ENCODE measurements at places on chromosomes 7 and 10. TPM values are rescaled to one million over a fixed set of nuclear protein-coding genes. Genes with fewer than 3 reads are reported as not detected.

LARP4B gene
- 37.8 TPM for total RNA-seq

SLF2 gene
- 31.4 TPM for total RNA-seq

UCN3 gene
- not detected for total RNA-seq

ADAP1 gene
- total RNA-seq = 3.5 TPM

OPALIN gene
- not detected for total RNA-seq

DNA sequence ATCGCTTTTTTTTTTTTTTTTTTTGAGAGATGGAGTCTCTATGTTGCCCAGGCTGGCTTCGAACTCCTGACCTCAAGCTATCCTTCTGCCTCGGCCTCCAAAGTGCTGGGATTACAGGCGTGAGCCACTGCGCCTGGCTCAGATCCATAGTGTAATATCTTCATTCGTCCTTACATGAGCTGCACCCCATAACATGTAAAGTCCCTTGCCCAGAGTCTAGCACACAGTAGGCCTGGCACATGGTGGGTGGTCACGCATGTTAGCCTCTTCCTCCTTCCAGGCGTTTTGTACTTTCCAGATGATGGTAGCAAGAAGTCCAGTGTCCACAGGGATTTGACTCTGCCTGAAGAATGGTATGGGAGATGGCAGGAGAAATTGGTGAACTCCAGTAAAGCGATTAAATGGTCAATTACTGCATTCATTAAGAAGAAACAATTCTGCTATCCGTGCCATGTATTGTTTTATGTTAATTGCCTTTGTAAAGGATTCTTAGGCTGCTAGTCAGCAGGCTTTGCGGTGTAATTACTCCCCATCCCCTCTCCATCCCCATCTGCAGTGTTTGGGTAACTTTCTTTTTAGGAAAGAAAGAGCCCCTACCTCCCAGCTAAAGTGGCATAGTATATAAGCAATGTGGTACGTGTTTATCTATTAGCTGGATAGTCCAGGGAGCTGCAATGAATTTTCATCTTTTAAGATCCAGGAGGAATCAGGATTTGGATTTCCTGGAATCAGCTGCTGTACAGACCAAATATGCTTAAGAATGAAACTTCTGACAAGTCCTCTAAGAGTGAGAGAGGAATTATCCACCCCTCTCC is 1.2 kb downstream of the TPST1 start:
- no peak for DNase-seq

DNA sequence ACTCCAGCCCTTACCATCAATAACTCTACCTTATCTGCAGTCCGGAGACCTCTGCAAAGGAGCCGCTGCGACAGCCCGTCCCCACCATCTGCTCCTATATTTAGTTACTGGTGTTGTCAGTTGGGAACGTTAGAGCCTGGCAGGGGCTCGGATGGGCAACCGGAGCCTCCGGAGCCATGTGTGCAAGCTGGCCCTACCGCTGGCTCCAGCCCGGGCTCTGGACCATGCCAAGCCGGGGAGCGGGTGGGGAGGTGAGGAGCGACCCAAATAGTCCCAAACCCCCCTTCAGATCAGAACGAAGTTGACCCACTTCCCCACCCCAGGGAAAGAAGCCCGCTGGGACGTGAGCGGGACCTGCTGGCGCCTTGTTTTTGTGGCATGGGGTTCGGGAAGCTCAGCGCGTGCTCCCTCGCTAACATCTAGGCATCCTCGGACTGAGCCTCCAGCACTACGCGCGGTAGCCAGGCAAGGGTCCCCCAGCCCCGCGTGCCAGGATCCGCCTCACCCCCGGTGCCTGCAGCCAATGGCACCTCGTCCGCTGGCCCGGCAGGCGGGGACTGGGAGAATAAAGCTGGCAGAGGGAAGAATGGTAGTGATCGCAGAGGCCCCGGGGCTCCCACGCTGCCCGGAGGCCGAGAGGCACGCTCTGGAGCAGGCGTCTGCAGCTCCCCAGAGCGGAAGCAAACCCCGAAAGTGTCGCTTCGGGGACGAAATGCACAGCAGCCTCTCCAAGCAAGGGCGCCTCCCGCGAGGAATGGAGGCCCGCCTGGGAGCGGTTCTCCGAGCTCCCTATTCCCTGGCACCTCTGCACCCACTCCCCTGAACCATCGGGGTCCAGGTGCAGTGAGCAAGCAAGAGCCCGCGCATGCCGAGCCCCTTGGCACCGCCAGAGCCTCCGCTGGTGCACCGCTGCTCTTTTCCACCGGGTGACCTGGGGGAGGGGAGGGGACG is 679 bp downstream of the LRRC20 start:
- DNase-seq = no peak

GRCh38 chr10:16923309-16923708 is 106.1 kb upstream of the RSU1 start:
- no peak for DNase-seq

DNA sequence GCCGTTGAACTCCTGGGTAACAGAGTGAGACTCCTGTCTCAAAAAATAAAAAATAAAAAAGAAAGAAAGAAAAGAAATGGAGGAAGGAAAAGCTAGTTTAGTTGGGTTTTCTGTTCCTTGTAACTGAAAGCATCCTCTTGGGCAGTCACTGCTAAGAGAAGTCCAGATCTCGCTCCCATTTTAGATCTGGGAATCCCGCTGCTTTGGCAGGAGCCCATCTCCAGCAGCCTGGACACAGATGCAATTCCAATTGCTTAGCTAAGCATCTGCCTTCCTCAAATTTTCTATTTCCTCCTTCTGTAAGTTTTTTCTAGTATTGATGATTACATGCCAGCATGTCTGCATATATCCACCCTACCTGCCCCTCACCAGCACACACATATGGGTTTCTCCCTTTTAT is 54.1 kb downstream of the DENND2A start:
- no peak for DNase-seq

GRCh38 chr7:74290553-74290950 is 1.3 kb downstream of the CLIP2 start:
- DNase-seq = no peak

- DNase-seq = no peak
Observed at GRCh38 chr7:141193066-141193465, 119.2 kb downstream of the TMEM178B start.

DNA sequence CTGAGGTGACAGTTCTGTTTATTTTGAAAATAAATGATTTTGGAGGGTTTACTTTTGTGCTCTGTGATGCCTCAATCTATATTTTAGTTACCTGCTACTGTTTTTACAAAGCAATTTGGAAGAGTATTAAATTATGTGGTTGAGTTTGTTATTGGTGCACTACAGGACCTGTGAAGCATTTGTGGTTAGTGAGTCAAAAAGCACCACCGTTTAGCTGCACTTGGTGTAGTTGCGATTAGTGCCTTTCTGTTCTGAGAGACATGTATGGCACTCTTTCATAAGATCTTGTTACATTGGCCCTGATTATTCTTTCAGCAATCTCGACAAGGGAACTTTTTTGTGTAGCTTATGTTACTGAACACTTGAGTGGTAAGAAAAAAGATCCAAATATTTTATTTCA is 132.2 kb downstream of the BBS9 start:
- no peak for DNase-seq

DNA sequence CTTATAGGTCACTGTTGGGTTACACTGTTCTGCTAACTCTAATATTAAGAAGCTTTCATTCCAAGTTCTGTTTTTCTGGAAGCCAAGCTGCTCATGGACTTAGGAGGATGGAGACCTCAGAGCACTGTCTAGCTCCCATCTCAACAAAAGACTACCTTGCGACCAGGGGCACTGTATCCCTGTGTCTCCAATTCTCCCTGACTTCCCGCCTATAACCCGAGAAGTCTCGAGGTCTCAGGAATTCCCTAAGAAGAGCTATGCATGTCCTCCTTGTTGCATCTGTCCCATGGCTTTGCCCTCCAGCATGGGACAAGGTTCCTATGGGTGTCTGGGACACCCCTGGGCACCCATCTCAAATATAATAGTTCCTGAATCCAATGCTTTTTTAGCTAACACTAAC is 31.2 kb downstream of the BTBD16 start:
- no peak for DNase-seq

- DNase-seq = no peak
Observed at GRCh38 chr10:78981257-78981969, 87.4 kb upstream of the ZMIZ1 start.

GRCh38 chr10:1499359-1499957 is 237.9 kb downstream of the ADARB2 start:
- DNase-seq = no peak

DNA sequence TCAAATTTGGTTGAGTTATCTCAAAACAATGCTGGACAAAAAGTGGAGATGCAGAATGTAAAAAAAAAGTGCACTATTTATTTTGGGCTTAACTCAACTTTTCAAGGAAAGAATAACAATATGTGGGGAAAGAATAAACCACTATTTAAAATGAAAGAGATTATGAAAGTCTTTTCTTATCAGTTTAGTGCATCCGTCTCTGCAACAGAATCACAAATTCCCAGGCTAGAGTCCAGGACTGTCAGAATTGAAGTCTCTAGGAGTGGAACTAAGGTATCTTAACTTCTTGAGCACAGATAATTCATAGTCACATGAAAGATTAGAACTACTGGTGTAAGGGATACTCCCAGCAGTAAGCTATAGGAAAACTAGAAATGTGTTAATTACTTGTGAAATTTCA is 1200.3 kb upstream of the LRRN3 start:
- no peak for DNase-seq

DNA sequence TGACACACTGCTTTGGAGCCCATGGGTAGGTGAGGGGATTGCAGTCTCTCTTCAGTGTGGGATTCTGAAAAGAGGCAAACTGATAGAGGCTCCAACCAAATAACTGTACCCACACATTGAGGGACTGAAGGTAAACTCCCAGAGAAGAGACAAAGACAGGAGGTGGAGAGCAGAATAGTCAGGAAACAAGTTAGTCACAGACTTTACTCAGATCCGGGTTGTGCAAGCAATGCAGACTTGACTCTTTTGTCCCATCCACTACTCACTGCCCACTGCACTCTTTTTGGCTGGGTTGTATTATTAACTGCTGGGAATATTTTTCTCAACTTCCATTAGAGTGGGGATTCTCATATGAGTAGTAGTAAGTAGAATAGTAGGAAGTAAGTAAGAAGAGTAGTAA is 152.7 kb downstream of the NRG3 start:
- no peak for DNase-seq

DNA sequence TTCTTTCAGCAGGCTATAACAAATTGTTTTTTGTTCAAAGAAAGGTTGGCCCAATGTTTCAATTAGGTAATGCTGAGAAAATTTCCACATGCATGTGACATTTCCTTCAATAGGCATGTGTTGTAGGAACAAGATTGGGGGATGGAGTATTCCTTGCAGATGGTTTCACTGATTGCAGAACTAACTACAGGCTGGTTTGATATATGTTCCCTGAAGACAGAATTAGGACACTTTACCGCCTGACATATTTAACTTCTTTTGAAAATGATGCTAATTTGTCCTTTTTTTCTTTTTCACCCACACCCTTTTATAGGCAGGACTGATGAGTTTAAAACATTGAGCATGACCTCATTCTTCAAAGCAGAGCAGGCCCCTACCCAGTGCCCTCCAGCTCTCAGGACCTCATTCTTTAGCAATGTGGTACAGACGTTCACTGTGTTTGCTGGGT is 163.3 kb downstream of the CPED1 start:
- DNase-seq = no peak

DNA sequence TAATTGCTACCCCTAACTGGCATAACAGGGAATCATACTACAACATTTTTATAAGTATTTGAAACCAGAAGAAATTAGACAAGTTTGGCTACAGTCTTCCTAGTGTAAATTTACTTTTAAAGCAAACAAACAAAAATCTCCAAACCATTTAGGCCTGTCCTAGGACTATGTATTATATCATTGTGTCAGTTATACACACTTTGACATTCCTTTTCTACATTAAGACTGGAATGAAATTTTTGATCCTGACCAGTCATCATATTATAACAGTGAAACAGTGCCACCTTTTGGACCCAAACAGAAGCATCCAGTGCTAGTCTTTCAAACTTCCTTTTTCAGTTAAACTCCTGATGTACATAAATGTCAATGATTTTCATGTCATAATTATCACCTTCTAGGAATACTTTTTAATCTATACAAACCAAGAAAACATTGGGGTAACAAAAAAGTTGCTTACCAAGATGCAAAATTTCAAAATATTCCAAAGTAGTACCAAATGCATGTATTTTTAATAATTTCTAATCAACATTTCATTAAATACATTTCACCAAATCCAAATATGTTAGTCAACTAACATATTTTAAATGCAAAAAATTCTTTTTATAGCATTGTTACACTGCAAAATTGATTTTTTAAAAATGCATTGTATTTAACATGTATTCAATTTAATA is 75.7 kb downstream of the IMMP2L start:
- peak; percentile 57 for DNase-seq

DNA sequence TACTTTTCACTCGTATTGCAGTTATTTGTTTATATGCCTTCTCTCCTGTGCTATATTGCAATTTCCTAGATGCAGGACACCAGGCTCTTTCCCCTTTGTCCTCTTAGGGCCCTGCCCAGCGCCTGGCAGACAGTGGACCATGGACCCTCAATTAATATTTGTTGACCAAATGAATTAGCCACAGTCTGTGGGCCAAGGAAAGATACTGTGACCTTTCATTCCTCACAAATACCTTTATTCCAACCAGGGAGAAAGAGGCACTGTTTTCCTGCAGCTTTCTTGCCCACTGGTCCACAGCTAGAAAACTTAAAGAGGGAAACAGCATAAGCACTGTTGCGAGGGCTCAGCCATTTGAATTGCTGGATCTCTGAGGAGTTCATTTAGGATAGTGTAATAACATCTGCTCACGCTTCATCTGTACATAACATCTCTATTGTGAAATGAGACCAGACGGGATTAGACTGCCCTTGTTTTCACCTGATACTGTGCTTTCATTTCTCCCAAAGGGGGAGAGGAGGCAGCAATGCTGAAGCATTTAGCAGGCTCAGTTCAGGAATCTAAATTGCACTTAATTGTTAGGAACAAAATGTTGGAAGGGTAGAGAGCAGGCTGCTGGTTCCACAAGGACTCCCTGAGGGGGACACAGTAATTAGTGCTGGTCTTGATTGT is 46.7 kb downstream of the TNS3 start:
- no peak for DNase-seq

GRCh38 chr7:95324431-95324830 is at the start of gene PON1:
Gene PON1 (minus strand): TSS chr7:95324532. CDS start chr7:95324475, 57 bp downstream.
- DNase-seq = no peak
